Kidney (tissue), 22 donors: ENCODE measurements at places on chromosomes 7 and 10. TPM values are rescaled to one million over a fixed set of nuclear protein-coding genes. Genes with fewer than 3 reads are reported as not detected.

The TFR2 gene
- polyA plus RNA-seq: 0.22 TPM

The KCP gene
- 7.7 TPM for polyA plus RNA-seq

The PAX4 gene
- polyA plus RNA-seq: not detected

The GIMAP8 gene
- 10.2 TPM for polyA plus RNA-seq

The ZEB1 gene
- 5.5 TPM for polyA plus RNA-seq
